ENCODE measurements at places on chromosomes 11 and 22.

DNA sequence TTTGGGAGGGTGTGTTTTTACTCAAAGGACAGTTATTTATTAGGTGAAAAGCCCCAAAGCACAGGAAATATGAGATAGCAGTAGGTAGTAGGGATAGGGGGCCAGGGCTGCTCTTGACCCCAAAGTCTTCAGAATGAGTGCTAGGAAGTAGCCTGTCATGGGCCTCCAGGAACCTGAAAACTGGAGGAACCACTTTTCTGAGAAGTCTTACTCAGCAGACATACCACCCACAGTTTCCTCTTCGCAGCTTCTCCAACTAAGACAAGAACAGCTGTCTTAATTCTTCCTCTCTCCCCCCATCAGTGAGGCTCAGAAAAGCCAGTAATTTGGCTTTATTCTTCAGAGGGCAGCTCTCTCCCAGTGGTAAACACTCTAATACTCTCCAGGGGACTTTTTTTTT is 84.0 kb upstream of the CTSC start:
- no peak for DNase-seq

GRCh38 chr11:42085736-42086135 is 626.3 kb upstream of the LRRC4C start:
- no peak for DNase-seq

GRCh38 chr11:11672789-11673188 is 51.0 kb upstream of the GALNT18 start:
- DNase-seq, result no peak

- no peak for DNase-seq
These were observed 386.1 kb upstream of the LARGE1 start for GRCh38 chr22:34306361-34306760.

GRCh38 chr11:32602657-32603415 is 19.2 kb downstream of the EIF3M start:
- DNase-seq, result no peak

GRCh38 chr11:114091516-114092397 is 32.2 kb downstream of the ZBTB16 start:
- no peak for DNase-seq

DNA sequence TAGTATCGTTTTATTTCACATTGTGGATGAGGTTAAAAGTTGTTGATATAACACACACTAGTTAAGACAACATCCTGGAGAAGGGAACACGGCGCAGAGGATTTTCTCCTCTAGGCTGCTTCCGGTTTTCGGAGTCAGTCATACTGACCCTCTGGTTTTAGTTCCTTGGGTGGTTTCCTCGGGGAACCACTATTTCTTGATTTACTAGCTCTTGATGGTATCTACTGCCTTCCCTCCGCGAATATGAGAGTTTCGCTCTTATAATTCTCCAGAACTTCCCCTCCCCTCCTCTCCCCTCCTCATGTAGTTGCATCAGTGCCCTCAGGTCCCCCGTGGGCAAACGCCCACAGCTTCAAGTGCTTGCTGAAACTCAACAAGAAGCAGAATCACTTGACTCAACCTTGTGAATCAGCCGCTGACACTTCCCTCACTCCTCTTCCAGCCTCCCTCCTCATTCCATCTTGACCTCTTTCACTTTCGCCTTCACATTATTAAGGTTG is 15.9 kb upstream of the APOBEC3A start:
- DNase-seq, result no peak

DNA sequence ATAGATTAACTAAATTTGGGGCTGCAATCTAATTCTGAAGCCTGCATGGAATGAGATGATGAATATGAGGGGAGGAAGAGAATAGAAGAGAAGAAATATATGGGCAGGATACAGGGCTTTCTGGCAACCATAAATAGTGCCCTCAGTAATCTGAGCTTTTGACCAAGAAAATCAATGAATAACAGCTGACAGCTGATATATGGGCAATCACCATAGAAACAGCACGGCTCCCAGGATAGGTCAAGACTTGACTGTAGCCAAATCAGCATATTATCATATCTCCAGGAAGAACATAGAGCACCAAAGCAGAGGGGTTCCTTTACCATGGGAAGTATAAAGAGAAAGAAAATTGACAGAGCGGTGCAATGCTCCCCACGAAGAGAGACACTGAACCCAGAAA is 643.8 kb upstream of the TENM4 start:
- DNase-seq, result no peak

DNA sequence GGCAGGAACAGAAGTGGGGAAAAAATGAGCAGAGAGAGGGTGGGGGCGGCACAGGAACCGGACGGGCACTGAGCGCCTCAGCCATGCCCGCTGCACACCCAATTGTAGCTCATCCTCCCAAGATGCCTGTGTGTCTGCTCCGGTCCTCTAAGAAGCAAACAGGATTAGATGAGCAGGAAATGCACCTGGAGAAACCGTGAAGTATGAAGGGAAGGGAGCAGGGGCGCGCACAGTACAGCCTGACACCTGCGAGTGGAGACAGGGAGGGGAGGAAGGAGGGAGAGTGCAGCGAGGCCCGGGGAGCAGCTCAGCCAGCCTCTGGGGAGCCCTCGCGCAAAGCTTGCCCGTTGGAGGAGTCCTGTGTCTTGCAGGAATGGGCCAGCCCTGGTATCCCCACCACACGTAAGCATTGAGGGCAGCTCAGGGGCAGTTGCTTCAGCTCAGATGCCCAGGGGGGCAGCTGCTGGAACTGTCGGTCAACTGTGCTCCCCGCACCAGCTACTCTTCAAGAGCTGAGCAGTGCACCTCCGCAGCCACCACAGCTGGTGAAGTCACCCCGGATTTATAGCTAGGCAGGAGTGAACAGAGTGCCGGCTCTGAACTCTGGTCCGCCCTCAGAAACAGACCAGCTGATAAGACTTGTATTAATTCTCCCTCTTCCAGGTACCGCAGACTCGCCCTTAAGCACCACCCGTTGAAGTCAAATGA is 7.0 kb downstream of the DNAJB13 start:
- DNase-seq, result no peak

GRCh38 chr22:46275455-46276122 is 7.8 kb downstream of the TTC38 start:
- no peak for DNase-seq

DNA sequence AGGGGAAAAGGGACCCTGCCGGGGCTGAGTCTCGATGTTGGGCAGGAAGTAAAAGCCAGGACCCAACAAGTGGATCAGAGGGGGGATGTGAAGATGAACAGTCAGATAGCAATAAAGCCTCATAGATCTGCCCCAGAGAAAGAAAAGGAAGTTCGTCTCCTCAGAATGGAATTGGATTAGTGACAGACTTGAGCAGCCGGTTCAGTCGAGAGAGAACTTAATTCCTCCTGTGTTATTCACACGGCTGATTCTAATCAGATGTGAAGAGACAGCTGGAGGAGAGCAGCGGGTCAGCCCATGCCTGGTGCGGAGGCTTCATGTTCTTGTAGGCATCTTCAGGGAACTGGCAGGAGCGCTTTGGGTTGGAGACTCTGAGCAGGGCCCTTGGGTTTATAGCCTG is 29.3 kb upstream of the CABP7 start:
- DNase-seq, result peak; percentile 72

GRCh38 chr11:119713359-119714040 is 15.5 kb downstream of the NECTIN1 start:
- peak; percentile 39 for DNase-seq

GRCh38 chr11:103709371-103709770 is 327.1 kb upstream of the DDI1 start:
- DNase-seq, result no peak

Measured in SK-N-DZ (cell line).